Activated CD8-positive, alpha-beta memory T cell treated with anti-CD3 and anti-CD28 coated beads, Interleukin-2, amount 10 ng/mL, durations not matched to agents 7 days and 5 days (primary cell): ENCODE measurements at places on chromosomes 1 and 21. TPM values are rescaled to one million over a fixed set of nuclear protein-coding genes. Genes with fewer than 3 reads are reported as not detected.
A peak's percentile ranks its signal among the peaks of the same experiment; 100 is the strongest.

- H3K4me1 ChIP-seq: peaks cover 81% of the 10 kb centered on the region
- peaks cover 7% of the 10 kb centered on the region for H3K36me3 ChIP-seq
- H3K4me3 ChIP-seq: peak overlapping the region; percentile 41
- H3K27me3 ChIP-seq: no peaks in the 10 kb centered on the region
- DNase-seq: peak; percentile 79
Measured at GRCh38 chr1:207831517-207832327, 79.2 kb downstream of the CD34 start.

Gene PTAFR
- total RNA-seq: 0.30 TPM

DNA sequence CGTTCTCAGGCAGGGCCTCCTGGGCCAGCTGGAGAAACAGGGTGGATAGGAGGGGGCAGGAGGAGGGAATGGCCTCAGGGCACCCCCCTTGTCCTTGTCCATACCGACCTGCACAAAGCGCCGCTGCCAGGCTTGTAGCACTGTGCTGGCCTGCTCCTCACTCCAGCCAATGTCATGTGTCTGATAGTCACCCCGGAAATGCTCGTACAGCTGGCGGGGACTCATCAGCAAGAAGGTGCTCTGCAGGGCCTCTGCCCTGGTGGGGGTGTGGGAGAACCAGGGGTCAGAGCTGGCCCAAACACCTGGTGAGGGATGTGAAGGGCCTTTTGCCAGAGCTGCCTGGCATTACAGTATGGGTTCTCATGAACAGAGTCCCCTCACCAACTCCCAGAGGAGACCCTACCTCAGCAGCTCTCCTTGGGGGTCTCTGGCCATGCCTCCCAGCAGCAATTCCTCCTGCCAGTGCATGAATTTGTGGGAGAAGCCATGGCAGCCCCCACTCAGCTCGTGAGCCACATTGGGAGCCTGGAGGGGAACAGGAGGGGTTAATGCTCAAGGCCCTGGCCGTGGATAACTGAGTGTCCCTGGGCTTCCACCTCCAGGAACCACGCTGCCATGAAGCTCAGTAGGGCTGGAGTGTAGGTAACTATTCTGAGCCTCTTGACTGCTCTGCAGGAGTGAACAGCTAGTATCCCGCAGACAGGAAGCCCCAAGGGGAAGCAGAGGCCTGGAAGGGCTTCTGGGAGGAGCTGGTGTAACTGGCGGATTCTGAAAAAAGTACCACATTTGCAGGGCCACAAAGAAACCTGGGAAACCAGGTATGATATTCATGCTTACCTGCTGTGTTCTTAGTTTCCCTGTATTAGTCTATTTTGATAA is 13.3 kb downstream of the PTCH2 start:
- no peaks in the 10 kb centered on the region for H3K4me1 ChIP-seq
- DNase-seq: no peak
- no peaks in the 10 kb centered on the region for H3K36me3 ChIP-seq
- H3K4me3 ChIP-seq: no peak overlapping the region
- no peaks in the 10 kb centered on the region for H3K27me3 ChIP-seq

DNA sequence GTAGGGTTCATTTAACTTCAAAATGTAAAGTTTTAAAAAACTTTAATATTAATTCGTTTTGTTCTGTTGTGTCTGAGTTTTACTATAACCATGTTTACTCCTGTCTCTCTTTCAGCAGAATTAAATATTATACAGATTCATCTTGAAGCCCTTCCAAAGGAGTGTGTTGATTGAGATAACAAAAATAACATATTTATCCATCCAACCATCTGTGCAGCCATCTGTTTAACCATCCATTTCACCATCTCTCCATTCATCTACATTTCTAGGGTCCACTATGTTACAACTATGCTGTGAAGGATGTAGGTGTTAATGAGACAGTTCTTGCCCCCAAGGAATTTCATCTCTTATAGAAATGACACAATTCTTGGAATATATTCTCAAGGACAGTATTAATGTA is 36.0 kb upstream of the GNG12 start:
- no peaks in the 10 kb centered on the region for H3K36me3 ChIP-seq
- H3K4me3 ChIP-seq: no peak overlapping the region
- H3K27ac ChIP-seq: no peak overlapping the region
- DNase-seq: no peak
- no peaks in the 10 kb centered on the region for H3K4me1 ChIP-seq

GRCh38 chr1:174005032-174005431 is 17.1 kb downstream of the RC3H1 start:
- no peaks in the 10 kb centered on the region for H3K27me3 ChIP-seq
- no peak overlapping the region for H3K27ac ChIP-seq
- DNase-seq: no peak
- peaks cover 15% of the 10 kb centered on the region for H3K4me1 ChIP-seq
- no peak overlapping the region for H3K4me3 ChIP-seq
- peaks cover 36% of the 10 kb centered on the region for H3K36me3 ChIP-seq

Gene KIRREL1
- total RNA-seq: not detected

- H3K4me1 ChIP-seq: no peaks in the 10 kb centered on the region
- H3K27ac ChIP-seq: no peak overlapping the region
- peaks cover 20% of the 10 kb centered on the region for H3K27me3 ChIP-seq
- H3K36me3 ChIP-seq: no peaks in the 10 kb centered on the region
- DNase-seq: no peak
Measured at GRCh38 chr1:184373155-184373554, 13.7 kb upstream of the C1orf21 start.

DNA sequence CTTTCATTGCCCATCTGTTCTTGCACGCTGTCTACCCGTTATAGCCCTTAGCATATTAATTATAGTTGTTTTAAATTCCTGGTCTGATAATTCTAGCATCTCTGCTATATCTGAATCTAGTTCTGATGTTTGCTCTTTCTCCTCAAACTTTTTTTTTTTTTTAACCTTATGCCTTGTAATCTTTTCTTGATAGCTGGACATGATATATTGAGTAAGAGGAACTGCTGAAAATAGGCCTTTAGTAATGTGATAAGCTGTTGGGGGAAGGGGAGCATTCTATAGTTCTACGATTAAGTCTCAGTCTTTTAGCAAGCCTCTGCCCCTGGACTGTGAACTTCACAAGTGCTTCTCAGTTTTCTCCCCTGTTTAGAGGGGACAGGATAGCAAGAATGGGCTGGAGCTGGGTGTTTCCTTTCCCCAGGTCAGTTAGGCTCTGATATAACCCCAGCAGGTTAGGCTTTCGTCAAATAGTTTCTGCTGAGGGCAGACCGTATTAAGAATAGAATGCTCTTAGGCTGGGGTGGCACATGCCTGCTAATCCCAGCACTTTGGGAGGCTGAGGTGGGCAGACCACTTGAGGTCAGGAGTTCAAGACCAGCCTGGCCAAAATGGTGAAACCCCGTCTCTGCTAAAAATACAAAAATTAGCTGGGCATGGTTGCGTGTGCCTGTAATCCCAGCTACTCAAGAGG is 62.2 kb downstream of the ZFYVE9 start:
- H3K27ac ChIP-seq: no peak overlapping the region
- DNase-seq: no peak
- H3K4me1 ChIP-seq: no peaks in the 10 kb centered on the region
- H3K4me3 ChIP-seq: no peak overlapping the region
- peaks cover 9% of the 10 kb centered on the region for H3K27me3 ChIP-seq

GRCh38 chr1:33633019-33633801 is 160.8 kb downstream of the ZSCAN20 start:
- peaks cover 29% of the 10 kb centered on the region for H3K27me3 ChIP-seq
- no peak overlapping the region for H3K27ac ChIP-seq
- H3K4me3 ChIP-seq: no peak overlapping the region
- H3K4me1 ChIP-seq: no peaks in the 10 kb centered on the region
- no peaks in the 10 kb centered on the region for H3K36me3 ChIP-seq
- peak; percentile 90 for DNase-seq

DNA sequence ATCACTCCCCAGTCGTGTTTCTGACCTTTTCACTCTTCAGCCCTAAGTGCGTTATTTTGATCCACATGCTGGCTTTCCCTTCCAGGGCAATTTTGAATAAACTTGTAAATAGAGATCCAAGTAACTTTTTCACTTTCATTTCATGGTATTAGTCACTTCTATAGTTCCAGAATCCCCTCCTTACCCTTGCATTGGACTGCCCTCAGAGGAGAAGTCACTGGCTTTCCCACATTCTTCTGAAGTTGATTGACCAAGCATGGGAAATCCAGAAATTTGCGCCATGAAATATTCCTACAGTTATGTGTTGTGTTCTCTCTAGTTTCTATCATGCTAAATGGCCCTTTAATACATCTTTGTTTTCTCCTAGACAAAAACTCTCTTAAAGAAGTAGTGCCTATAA is 177.3 kb upstream of the GORAB start:
- no peaks in the 10 kb centered on the region for H3K36me3 ChIP-seq
- no peaks in the 10 kb centered on the region for H3K27me3 ChIP-seq
- no peak overlapping the region for H3K4me3 ChIP-seq
- no peaks in the 10 kb centered on the region for H3K4me1 ChIP-seq

Gene DMAP1
- 36.9 TPM for total RNA-seq

Gene ARMH1
- 17.0 TPM for total RNA-seq

- no peaks in the 10 kb centered on the region for H3K27me3 ChIP-seq
- H3K4me1 ChIP-seq: no peaks in the 10 kb centered on the region
- H3K27ac ChIP-seq: no peak overlapping the region
- H3K4me3 ChIP-seq: no peak overlapping the region
- no peaks in the 10 kb centered on the region for H3K36me3 ChIP-seq
- no peak for DNase-seq
Measured at GRCh38 chr1:22326372-22326915, 125.2 kb upstream of the ZBTB40 start.

DNA sequence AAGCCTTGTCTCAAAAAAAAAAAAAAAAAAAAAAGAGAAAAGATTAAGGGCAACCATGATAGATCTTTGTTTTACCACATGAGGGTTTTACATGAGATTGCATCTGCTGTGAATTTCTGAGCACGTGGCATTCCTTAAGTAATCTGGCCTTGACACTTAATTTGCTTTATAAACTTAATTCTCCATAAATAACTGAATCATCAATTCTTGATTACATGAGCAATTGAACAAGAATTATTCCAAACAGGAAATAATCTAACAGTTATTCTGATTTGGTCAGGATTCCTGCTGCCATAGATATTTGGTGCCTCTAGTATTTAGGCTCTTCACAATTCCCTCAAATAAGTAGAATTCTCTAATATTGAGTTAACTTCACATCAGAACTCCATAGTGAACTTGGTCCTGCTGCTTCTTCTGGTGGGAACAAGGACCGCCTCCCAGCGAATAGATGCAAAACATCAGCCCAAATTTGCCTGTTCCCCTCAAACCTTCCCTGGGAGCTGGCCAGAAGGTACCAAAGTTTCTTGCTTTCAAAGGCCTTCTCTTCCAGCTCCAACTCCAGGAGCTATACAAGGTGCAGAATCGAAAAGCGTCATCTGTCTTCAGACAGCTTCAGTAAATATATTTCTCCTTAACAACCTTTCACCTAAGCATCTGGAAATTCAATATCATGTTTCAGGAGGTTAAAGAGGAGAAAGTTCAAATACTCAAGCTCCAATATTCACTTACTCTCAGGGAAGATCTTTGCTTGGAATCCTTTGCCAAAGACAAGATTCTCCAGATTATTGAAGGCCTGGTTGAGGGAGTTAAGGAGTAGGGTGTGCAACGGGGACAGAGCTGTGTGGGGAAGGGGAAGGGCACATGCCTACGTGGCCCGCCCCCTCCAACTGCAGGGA is 1.0 kb downstream of the KRTCAP2 start:
- H3K27ac ChIP-seq: peak overlapping the region; percentile 90
- H3K4me3 ChIP-seq: peak overlapping the region; percentile 82
- peaks cover 56% of the 10 kb centered on the region for H3K4me1 ChIP-seq
- no peaks in the 10 kb centered on the region for H3K27me3 ChIP-seq
- DNase-seq: peak; percentile 38
- peaks cover 8% of the 10 kb centered on the region for H3K36me3 ChIP-seq

GRCh38 chr1:226778657-226779058 is 39.6 kb upstream of the ITPKB start:
- no peaks in the 10 kb centered on the region for H3K36me3 ChIP-seq
- no peak overlapping the region for H3K27ac ChIP-seq
- no peaks in the 10 kb centered on the region for H3K4me1 ChIP-seq
- DNase-seq: no peak

Gene TTLL7
- 2.9 TPM for total RNA-seq

- no peaks in the 10 kb centered on the region for H3K4me1 ChIP-seq
- no peak overlapping the region for H3K4me3 ChIP-seq
- no peaks in the 10 kb centered on the region for H3K36me3 ChIP-seq
Measured at GRCh38 chr1:74596717-74597116, 76.9 kb downstream of the ERICH3 start.

DNA sequence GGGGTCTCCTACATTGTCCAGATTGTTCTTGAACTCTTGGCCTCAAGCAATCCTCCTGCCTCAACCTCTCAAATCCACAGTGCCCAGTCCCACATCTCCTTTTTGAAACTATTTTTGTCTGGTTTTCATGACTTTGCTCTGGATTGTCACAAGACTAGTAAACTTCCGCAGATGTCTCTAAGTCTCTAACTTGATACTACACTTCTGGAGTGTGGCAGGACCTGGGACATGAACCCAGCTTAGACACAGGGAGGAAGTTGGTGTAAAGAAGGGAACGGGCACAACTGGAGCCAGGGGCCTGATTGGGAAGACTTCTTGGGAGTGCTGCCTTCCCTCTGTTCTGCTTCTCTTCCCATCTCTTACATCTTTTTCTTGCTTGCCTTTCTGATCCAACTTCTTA is 16.2 kb upstream of the DISC1 start:
- peaks cover 51% of the 10 kb centered on the region for H3K4me1 ChIP-seq
- no peak overlapping the region for H3K27ac ChIP-seq
- no peak overlapping the region for H3K4me3 ChIP-seq
- no peak for DNase-seq
- H3K36me3 ChIP-seq: peaks cover 29% of the 10 kb centered on the region
- peaks cover 17% of the 10 kb centered on the region for H3K27me3 ChIP-seq

Gene NAV1
- total RNA-seq: 2.8 TPM

Gene TMCO2
- total RNA-seq: not detected

Gene GIPC2
- 0.23 TPM for total RNA-seq

- H3K36me3 ChIP-seq: peaks cover 2% of the 10 kb centered on the region
- H3K27me3 ChIP-seq: peaks cover 36% of the 10 kb centered on the region
- no peak overlapping the region for H3K27ac ChIP-seq
Measured at GRCh38 chr1:42085596-42085995, 67.6 kb upstream of the GUCA2B start.

- H3K4me3 ChIP-seq: no peak overlapping the region
- no peak for DNase-seq
- H3K36me3 ChIP-seq: no peaks in the 10 kb centered on the region
- H3K4me1 ChIP-seq: peaks cover 4% of the 10 kb centered on the region
- H3K27me3 ChIP-seq: peaks cover 47% of the 10 kb centered on the region
- no peak overlapping the region for H3K27ac ChIP-seq
Measured at GRCh38 chr1:28156821-28157220, 19.7 kb downstream of the PTAFR start.
